ENCODE measurements at places on chromosomes 3 and 15. TPM values are rescaled to one million over a fixed set of nuclear protein-coding genes. Genes with fewer than 3 reads are reported as not detected.

DNA sequence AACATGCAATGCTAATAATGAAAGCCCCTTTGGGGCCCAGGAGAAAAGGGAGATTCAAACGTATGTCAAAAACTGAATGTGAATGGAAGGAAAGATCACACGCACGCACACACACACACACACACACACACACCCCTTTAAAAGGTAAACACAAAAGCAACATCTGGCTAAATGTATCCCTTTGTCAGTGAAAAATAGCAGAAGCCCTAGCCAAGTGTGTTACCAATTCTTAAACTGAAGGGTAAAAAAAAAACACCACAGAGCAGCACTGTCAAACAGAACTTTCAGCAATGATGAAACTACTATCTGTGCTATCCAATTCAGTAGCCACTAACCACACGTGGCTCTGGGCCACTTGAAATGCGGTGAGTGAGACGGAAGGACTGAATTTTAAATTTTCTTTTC, 4.9 kb downstream of the RFTN1 start:
- no peak overlapping the region for H3K27ac ChIP-seq
- H3K36me3 ChIP-seq: peaks cover 25% of the 10 kb centered on the region
- no peaks in the 10 kb centered on the region for H3K27me3 ChIP-seq
- DNase-seq: no peak
- no peak overlapping the region for H3K4me3 ChIP-seq
- peaks cover 69% of the 10 kb centered on the region for H3K4me1 ChIP-seq

DNA sequence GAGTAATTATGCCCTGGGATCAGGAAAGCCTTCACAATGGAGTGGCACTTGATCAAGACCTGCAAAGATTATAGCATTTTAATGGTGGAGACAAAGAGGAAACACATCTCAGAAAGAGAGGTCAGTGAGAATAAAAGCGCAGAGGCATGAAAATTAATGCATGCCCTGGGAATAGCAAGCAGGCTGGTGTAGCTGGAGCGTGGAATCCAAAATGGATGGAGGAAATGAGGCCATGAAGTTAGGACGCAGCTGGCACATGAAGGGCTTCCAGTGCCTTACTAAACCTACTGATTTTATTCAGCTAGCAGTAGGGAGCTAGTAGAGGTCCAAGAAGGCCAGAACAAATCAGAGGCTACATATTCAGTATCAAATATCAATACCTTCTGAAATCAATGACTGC, 38.1 kb downstream of the TMEM212 start:
- no peak for DNase-seq
- H3K4me1 ChIP-seq: peaks cover 25% of the 10 kb centered on the region
- no peak overlapping the region for H3K4me3 ChIP-seq
- no peak overlapping the region for H3K27ac ChIP-seq
- no peaks in the 10 kb centered on the region for H3K36me3 ChIP-seq

- no peaks in the 10 kb centered on the region for H3K36me3 ChIP-seq
- no peak overlapping the region for H3K4me3 ChIP-seq
- no peak for DNase-seq
- no peak overlapping the region for H3K27ac ChIP-seq
- peaks cover 24% of the 10 kb centered on the region for H3K4me1 ChIP-seq
Measured at GRCh38 chr3:126897943-126898342, 85.0 kb upstream of the PLXNA1 start.

GRCh38 chr3:94083261-94083660, 20.4 kb downstream of the NSUN3 start:
- DNase-seq: no peak
- no peak overlapping the region for H3K27ac ChIP-seq
- H3K4me3 ChIP-seq: no peak overlapping the region
- H3K4me1 ChIP-seq: no peaks in the 10 kb centered on the region

DNA sequence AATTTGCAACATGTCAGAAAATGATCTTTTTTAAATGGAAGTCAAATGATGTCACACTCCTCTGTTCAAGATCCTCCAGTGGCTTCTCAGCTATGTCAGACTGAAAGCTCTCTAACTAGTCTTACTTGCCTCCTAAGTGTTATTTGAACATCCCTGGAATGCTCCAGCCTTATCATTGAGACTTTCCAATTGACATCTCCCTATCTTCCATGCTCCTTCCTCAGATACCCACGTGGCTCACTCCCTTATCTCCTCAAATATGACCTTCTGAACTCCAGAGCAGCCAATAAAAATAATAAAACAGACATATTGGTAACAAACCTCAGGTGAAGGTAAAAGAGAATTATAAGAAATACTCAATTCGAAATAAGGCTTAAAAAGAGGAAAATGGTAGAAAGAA, 25.5 kb upstream of the AADAC start:
- H3K27me3 ChIP-seq: peaks cover 1% of the 10 kb centered on the region
- peaks cover 10% of the 10 kb centered on the region for H3K4me1 ChIP-seq
- no peak for DNase-seq
- no peak overlapping the region for H3K4me3 ChIP-seq
- no peaks in the 10 kb centered on the region for H3K36me3 ChIP-seq

- no peak for DNase-seq
- H3K4me1 ChIP-seq: peaks cover 11% of the 10 kb centered on the region
- no peak overlapping the region for H3K4me3 ChIP-seq
- peaks cover 25% of the 10 kb centered on the region for H3K27me3 ChIP-seq
Measured at GRCh38 chr3:71876135-71877105, 91.5 kb upstream of the PROK2 start.

DNA sequence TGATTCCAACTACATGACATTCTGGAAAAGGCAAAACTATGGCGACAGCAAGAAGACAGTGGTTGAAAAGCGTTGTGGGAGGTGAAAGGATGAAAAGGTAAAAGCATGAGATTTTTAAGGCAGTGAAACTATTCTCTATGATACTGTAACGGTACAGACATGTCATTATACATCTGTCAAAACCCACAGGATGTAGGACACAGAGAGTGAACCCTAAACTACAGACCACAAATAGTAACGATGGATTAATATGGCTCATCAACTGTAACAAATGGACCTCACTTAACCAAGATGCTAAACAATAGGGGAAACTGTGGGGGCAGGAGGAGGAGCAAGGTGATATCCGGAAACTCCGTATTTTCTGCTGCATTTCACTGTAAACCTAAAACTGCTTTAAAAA, 39.1 kb downstream of the MYO9A start:
- no peak overlapping the region for H3K27ac ChIP-seq
- peaks cover 8% of the 10 kb centered on the region for H3K36me3 ChIP-seq
- no peak overlapping the region for H3K4me3 ChIP-seq

DNA sequence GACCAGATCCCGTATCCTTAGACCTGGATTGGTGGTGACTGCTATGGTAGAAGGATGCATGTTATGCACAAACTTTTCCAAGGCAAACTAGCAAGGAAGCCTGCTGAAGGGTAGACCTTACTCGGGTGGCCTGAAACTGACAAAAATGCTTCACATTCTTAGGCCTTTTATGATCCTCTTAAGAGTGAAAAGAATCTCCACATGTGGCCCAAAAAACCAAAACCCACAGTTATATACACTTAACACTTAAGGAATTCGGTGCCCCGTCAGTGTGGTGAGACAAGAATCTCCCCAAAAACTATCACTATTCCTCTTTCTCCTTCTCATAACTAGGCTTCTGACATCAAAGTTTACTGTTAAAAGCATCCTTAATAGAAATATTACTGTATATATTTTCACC, 130.1 kb upstream of the SOX2 start:
- H3K36me3 ChIP-seq: no peaks in the 10 kb centered on the region
- H3K27ac ChIP-seq: no peak overlapping the region
- H3K27me3 ChIP-seq: no peaks in the 10 kb centered on the region
- no peak overlapping the region for H3K4me3 ChIP-seq

DNA sequence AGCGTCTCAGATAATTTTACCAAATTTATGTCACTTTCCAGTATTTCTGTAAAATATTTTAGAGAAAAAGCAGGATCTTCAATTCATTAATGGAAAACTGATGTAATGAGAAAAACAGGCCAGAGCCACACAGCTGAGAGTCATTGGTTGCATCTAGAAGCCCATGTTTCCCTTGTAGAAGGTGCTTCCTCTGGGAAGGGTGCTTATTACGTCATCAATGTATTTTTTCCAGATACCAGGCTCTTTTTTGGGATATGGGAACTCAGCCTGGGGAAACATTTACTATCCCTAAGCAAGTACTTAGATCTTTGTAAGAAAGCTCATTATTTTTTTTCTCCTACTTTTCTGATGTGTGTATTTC, 89.1 kb upstream of the PHLDB2 start:
- peaks cover 43% of the 10 kb centered on the region for H3K4me1 ChIP-seq
- 0 out of 2 replicates have a peak, but pooled peaks cover 3% of the 10 kb centered on the region for H3K36me3 ChIP-seq
- no peak for DNase-seq
- no peak overlapping the region for H3K4me3 ChIP-seq
- no peak overlapping the region for H3K27ac ChIP-seq

- peaks cover 5% of the 10 kb centered on the region for H3K27me3 ChIP-seq
- no peak overlapping the region for H3K27ac ChIP-seq
- DNase-seq: peak; percentile 25
- H3K4me1 ChIP-seq: peaks cover 41% of the 10 kb centered on the region
- no peak overlapping the region for H3K4me3 ChIP-seq
Measured at GRCh38 chr3:28916713-28917499, 364.0 kb upstream of the RBMS3 start.

Gene FBXL2
- 10.3 TPM for total RNA-seq

Gene GATA2
- 79.2 TPM for total RNA-seq

- H3K4me3 ChIP-seq: no peak overlapping the region
- peak overlapping the region; percentile 32 for H3K27ac ChIP-seq
- no peaks in the 10 kb centered on the region for H3K36me3 ChIP-seq
- peaks cover 18% of the 10 kb centered on the region for H3K4me1 ChIP-seq
- DNase-seq: no peak
Measured at GRCh38 chr3:32706348-32707025, 21.5 kb downstream of the CNOT10 start.

Gene ADCY5
- 0.05 TPM for total RNA-seq

DNA sequence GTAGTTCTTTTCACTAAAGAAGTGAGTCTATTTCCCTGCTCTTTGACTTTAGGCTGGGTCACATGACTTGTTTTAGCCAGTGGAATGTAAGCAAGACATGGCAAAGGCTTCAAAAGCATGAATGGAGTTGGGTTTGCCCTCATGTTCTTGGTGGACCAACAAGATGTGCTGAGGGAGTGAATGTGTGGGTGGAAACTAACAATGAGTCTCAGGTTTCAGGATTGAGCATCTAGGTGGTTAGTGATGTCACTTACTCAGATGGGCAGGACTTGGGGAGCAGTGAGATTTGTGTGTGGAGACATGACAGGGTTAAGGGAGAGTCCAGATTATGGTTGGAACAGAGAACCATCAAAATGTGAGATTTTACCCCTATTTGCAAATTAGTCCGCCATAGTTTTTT, 181.4 kb upstream of the UBE2E1 start:
- no peak overlapping the region for H3K27ac ChIP-seq
- no peak overlapping the region for H3K4me3 ChIP-seq
- no peak for DNase-seq
- H3K4me1 ChIP-seq: peaks cover 3% of the 10 kb centered on the region

Gene NTRK3
- not detected for total RNA-seq

Gene GASK1A
- not detected for total RNA-seq

DNA sequence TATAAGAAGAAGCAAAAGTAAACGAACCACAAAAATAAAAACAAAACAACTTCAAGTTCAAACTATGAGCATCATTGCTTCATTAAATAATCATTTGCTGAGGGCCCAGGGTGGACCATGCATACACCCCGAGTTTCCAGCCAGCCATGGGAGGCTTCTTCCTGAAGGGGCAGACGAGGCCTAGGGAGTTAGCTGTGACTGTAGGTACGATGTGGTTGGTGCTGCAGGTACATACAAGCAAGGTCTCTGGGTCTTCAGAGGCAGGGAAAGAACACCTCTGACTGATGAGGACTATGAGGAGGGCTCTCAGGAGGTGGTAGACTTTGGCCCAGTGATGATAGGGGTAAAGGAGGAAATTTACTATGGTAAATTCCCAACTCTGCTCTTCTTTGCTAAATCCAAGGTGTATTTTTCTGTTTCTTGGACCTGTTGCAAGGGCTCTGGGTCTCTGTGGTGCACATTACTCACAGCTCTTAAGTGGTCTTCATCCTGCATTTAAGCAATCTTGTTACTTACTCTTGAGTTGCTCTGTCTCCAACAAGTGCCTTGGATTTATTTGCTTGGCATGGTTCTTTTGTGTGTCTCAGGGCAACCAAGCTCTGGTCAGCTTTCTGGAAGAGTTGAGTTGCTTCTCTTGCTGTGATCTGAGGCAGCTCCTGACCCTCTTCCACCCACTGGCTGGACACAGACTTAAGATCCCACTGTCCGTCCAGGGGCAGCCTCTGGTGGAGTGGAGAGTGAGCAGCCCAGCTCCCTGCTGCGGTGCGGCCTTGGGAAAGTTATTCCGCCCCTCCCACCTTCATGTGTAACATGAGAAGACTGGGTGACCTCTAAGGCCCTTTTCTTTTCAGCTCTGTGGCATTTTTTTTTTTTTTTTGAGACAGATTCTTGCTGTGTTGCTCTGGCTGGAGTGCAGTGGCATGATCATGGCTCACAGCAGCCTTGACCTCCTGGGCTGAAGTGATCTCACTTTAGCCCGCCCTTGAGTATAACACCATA, 56.1 kb upstream of the KIF23 start:
- no peaks in the 10 kb centered on the region for H3K36me3 ChIP-seq
- peaks cover 9% of the 10 kb centered on the region for H3K4me1 ChIP-seq
- peaks cover 10% of the 10 kb centered on the region for H3K27me3 ChIP-seq
- H3K4me3 ChIP-seq: no peak overlapping the region
- H3K27ac ChIP-seq: no peak overlapping the region

Measured in HFFc6 (cell line).